Fibroblast of skin of abdomen (primary cell): ENCODE measurements at places on chromosomes 6 and 20.

GRCh38 chr20:57879779-57880570, 170.2 kb upstream of the PMEPA1 start:
- peak; percentile 80 for DNase-seq

GRCh38 chr6:9620263-9620662, 794.6 kb downstream of the TFAP2A start:
- DNase-seq = no peak

DNA sequence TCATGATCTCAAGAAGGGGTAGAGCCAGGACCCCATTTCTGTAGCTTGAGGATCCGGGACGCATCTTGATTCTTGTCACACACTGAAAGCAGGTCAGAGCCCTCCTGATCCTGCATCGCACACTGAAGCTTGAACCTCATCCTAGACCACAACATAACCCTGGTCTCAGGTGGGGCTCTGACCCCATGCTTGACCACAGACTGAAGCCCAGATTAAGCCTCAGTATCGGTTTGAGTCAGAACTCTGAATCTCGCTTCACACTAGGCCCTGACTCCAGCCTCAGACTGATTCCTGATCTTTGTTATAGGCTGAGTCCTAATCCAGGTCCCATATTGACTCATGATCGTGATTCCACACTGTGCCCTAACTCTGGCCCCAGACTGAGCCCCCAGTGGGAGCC, 8.5 kb upstream of the RSPO4 start:
- no peak for DNase-seq

GRCh38 chr20:9241721-9242427, 173.0 kb downstream of the PLCB4 start:
- DNase-seq = peak; percentile 13

- no peak for DNase-seq
Observed at GRCh38 chr6:17820055-17820454, 113.3 kb upstream of the NUP153 start.

DNA sequence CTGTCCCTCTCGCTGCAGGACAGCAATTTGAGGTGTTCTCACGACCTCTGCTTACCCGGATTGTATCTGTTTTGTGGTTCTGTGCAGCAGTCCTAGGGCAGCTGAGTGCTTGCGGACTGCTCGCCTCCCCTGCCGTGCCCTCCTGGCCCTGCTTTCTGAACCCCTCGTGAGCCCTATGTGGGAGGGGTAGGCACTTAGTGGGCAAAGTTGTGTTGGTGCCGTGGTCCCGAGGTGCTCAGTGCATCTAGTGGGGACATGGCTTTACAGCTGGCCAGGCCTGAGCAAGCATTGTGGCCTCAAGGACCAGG, 5.2 kb downstream of the TMEM181 start:
- DNase-seq = no peak

GRCh38 chr20:19926591-19926990, 90.6 kb upstream of the NAA20 start:
- DNase-seq = no peak

DNA sequence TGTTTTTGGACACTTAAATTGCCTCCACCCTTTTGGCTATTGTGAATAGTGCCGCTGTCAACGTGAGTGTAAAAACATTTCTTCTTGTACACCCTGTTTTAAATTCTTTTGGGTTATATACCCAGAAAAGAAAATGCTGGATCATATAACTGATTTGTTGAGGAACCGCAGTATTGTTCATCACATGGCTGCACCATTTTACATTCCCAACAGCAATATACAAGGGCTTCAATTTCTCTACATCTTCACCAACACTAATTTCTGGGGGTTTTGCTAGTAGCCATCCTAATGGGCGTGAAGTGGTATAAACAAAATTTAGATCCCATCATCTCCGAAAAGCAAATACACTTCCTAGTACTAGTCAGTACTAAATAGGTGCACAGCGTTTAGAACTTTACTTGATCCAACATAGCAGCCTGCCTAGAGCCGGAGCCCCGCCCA, 579 bp upstream of the BPHL start:
- DNase-seq = no peak

GRCh38 chr6:101393829-101394251, 332 bp downstream of the GRIK2 start:
- DNase-seq = peak; percentile 30

DNA sequence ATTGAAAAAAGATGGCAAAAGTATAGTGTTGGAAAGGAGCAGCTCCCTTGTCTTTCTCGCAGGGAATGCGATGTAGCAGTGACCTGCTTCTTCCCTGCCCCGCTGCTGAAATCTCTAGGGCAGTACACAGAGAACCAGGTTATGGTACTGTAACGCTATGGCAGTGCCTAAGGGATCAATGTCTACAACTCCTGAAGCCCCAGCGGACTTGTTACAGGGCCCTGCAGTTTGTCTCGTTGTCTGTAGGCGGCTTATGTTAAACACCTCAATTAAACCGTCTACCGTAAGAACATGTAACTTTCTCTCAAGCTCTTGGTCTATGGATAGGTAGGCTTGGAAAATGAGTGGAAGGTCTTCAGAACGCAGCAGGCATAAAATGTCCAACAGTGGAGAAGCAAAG, 44.8 kb upstream of the SLC17A4 start:
- DNase-seq = no peak

GRCh38 chr6:168370310-168370991, 50.9 kb upstream of the DACT2 start:
- peak; percentile 20 for DNase-seq

- DNase-seq = no peak
Observed at GRCh38 chr20:10864076-10864672, 190.4 kb upstream of the JAG1 start.

- no peak for DNase-seq
Observed at GRCh38 chr20:41537865-41538264, 80.3 kb downstream of the CHD6 start.

GRCh38 chr6:109087661-109088264, 6.9 kb downstream of the SESN1 start:
- no peak for DNase-seq

- DNase-seq = no peak
Observed at GRCh38 chr20:52838510-52839241, 133.5 kb upstream of the TSHZ2 start.

GRCh38 chr6:146224988-146225387, 196.1 kb downstream of the GRM1 start:
- DNase-seq = no peak

GRCh38 chr6:24936641-24937317, 1.0 kb upstream of the RIPOR2 start:
- no peak for DNase-seq

DNA sequence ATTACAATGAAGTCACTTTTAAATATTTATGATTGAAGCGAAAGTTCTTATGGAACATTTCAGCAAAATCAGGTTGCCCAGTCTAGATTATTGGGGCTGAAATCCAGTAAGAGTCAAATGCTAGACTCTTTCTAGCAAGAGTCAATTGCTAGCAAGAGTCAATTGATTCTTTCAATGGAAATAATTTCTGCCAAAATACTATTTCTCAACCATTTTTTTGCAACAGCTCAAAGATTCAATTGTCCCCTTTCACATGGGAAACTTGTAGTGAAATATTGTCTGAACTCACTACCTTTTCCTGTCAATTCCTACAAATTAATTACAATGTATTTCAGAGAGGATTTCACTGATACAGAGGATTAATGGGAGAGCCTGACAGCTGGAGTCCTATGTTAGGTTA, 78.3 kb downstream of the MAP7 start:
- no peak for DNase-seq
